ENCODE measurements at places on chromosomes 16 and 17. TPM values are rescaled to one million over a fixed set of nuclear protein-coding genes. Genes with fewer than 3 reads are reported as not detected.

The GRAPL gene
- total RNA-seq: 0.37 TPM

The SLC35G6 gene
- total RNA-seq: not detected

The LPO gene
- total RNA-seq: not detected

The ZFP1 gene
- total RNA-seq: 10.9 TPM

The RPGRIP1L gene
- 14.0 TPM for total RNA-seq

The RNF43 gene
- total RNA-seq: 0.33 TPM

GRCh38 chr17:13114601-13115031 lies 96.8 kb upstream of the ELAC2 start:
- DNase-seq: no peak

DNA sequence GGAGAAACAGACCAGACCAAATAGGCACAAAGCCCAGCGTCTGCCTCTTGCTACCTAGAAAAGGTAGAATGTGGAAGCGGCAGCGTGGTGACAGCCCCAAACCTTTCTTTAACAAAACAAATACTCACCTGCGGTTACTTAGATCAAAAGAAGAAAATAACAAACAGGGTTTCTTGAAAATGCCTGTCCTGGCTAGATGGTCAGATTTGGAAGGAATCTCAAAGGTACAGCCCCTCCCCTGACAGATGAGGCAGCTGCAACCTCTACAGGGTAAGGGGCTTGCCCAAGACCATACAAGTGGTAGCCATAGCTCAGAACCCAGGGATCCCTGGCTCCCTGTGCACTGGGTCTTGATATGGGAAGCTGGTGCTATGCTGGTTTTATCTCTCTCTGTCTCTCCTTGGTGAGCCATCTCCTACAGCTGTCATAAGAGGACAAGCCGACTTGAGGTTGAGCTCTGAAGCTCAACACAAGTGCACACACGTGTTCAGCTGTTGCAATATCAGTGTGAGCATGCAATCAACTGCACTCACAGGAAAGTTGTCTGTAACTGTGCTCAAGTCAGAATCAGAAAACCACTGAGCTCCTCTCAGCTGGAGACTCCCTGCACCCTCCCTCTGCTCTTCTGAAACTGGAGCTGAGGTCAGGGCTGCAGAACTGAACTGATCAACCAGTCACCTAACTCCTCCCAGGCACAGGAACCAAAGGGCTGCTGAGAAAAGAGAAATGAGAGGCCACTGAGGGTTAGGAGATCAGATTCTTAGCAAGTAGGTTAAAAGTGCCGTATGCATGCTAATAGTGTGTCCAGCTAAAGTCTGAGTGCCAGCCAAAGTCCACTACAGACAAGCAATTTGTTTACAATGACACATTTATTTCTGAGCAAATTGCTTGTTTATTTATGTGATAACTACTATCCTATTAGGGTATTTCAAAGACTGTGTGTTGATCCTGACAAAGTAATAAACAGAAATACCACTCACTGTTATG lies 6.1 kb upstream of the RNF157 start:
- peak; percentile 56 for DNase-seq

DNA sequence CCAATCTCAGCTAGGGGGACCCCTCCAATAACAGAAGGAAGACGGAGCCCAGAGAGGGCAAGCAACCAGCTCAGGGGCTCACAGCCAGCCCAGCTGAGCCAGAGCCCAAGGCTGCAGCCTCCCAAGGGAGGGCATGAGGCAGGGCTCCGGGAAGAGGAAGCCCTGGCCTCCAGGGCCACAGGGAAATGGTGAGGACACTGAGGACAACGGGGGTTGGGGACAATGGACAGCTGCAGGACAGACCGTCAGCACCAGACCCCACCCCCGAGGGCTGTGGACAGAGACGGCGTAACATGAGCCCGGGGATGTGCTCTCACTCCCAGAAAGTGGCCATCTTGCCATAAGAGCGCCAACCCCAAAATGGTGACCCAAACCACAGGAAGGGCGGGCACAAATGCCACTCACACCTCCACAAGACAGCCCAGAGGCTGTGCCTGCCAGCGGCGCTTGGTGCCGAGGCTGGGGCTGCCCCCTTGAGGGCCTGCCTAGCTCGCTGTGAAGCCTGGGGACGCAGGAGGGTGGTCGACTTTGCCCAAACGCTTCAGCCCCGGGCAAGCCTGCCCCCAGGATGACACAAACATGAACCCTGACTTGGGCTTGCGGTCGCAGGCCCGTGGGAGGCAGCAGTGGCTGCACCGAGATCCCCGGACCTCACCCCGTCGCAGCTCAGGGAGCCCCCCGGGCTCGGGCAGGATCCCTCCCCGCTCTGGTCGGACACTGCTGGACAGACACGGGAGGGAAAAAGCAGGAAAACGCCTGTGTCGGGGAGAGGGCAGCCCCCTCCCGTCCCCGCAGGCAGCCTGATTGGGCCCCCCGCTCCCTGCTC lies 10.5 kb downstream of the PIMREG start:
- DNase-seq: no peak

- no peak for DNase-seq
Measured at GRCh38 chr17:68694791-68695485, 93.8 kb upstream of the FAM20A start.

GRCh38 chr17:66810951-66811682 lies 23.8 kb upstream of the CACNG5 start:
- no peak for DNase-seq

DNA sequence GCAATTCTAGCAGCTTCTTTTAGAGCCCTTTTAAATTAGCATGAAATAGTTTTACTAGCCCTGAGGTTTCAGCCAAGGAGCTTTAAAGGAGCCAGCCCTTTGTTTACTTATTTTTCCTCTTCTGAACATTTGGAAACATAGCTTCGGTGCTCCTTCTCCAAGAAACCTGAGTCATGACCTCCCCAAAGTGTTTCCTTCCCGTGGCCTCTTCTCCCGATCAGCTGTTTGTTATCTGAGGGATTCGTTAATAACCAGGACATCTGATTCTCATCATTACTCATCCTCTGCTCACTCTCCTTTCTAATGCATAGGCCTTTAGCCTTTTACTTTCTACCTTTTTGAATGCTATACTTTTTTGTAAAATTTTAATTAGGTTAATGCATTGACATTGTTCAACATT lies 204.5 kb downstream of the WWOX start:
- no peak for DNase-seq

- DNase-seq: no peak
Measured at GRCh38 chr16:23505180-23505665, 5.1 kb downstream of the GGA2 start.

DNA sequence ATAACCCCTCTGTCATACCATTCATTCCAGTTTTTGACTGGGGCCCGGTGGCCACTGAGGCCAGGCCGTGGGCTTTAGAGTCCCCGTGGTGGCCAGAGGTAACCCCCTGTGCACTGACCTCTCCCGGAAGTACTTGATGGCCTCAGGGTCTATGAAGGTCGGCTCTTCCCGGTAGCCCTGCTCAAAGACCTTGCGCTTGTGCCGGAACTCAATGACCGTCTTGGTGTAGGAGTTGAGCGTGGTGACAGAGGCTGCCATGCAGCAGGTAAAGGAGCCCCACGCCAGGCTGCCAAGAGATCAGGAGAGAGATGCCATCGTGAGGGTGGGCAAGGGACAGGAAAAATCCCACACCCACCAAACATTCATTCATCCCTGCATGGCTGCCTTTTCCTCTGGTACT lies 234.8 kb downstream of the GSG1L start:
- DNase-seq: no peak

DNA sequence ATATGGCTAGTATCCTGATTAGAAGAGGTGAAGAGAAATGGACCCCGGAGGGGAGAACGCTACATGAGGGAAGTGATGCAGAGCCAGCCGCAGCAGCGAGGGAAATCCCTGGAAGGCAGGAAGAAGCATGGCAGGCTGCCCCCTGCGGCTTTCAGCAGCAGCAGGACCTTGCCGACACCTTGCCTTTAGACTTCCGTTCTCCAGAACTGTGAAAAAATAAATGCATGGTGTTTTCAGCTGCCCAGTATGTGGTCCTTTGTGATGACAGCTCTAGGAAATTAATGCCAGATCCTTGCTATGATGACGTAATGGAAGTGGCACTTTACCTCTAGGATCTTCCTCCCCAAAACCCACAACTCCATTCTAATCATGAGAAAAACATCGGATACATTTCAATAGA lies 9.7 kb upstream of the ZFP1 start:
- DNase-seq: no peak

DNA sequence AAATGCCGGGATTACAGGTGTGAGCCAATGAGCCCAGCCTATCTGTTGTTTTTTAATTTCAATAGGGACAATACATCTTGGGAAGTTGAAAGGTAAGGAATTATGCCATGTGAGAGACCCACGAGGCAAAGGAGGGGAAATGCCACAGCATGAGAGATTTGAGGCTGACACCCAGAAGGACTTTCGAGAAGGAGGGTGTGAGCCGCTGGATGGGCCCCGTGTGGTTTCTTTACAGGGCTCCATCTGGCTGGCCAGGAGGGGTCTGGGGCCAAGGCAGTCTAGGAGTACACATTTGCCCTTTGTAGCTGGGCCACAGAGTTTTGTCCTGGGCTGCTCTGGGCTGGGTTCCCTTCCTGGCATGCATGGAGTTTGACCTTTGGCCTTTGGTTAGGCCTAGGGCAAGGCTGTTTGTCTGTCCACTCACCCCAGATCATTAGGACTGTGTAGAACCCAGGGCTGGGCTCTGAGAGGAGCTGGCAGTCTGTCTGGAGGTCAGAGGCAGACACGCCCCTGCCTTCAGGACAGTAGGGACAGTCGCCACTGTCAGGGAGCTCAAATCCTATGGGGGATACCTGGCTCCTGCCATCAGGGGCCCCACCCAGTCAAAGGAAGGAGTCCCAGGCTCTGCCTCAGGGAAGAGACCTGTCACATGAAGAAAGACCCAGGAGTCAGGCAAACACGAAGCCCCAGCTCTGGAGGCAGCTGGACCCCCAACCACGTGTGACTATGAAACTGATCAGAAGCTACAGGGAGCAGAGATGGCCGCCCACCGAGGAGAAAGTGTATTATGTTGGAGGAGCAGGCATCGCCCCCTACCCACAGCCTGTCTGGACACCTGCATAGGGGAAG lies 24.2 kb upstream of the NXPH3 start:
- DNase-seq: no peak

DNA sequence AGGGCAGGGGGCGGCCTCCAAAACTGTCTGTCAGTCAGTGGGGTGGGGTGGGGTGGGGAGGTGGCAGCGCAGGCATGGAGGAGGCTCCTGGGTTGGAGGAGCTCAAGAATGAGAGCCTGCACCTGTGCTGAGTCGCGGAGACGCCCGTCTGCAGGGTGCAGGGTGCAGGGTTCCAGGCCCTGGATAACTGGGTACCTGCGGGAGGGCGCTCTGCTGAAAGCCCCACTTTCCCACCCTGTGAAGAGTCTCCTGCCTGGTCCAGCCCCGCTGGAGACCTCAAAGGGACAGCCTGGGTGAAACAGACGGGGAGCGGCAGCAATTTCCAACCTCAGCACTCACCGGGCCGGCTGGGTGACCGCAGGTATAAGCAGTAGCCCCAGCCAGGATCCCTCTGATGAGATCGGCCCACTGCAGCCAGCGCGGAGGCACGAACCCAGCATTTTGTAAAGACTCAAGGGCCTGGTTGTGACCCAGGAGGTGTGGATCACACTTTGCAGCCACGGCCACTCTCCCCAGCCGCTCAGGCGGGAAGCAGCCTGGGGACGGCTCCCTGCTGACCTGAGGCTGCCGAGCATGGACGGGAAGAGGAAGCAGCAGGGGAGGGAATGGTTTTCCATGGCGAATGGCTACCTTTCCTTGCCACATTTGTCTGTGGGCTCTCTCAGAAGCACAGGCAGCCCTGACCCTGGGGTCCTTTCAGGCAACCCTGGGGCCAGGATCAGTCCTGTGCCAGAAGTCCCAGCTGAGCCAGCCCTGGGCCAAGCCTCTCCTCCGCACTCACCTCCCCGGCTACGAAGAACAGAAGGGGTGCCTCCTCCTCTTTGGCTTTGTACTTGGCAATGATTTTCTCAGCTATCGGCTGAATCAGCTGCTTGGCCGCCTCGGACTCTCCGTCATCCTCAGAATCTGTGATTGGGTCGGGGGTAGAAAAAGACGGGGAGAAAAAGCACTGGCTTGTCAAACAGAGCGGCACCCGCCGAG lies 21.0 kb downstream of the MRM3 start:
- DNase-seq: no peak

- no peak for DNase-seq
Measured at GRCh38 chr16:89425523-89425922, 64.8 kb downstream of the ANKRD11 start.

GRCh38 chr17:78957128-78957527 lies 22.6 kb downstream of the LGALS3BP start:
- no peak for DNase-seq

- no peak for DNase-seq
Measured at GRCh38 chr17:56471696-56472095, 121.8 kb upstream of the NOG start.

GRCh38 chr16:67327743-67328142 lies 1.1 kb downstream of the LRRC36 start:
- no peak for DNase-seq

GRCh38 chr17:60671482-60671881 lies 6.2 kb upstream of the BCAS3 start:
- no peak for DNase-seq

GRCh38 chr17:181245-182049 lies at the start of gene DOC2B:
Gene DOC2B, minus strand, starts transcription at chr17:181650. Its CDS starts 171 bp downstream, at chr17:181479.
- no peak for DNase-seq

GRCh38 chr17:76365256-76365903 lies 11.7 kb upstream of the PRPSAP1 start:
- DNase-seq: no peak

GRCh38 chr16:73753931-73754330 lies 542.7 kb upstream of the PSMD7 start:
- no peak for DNase-seq

DNA sequence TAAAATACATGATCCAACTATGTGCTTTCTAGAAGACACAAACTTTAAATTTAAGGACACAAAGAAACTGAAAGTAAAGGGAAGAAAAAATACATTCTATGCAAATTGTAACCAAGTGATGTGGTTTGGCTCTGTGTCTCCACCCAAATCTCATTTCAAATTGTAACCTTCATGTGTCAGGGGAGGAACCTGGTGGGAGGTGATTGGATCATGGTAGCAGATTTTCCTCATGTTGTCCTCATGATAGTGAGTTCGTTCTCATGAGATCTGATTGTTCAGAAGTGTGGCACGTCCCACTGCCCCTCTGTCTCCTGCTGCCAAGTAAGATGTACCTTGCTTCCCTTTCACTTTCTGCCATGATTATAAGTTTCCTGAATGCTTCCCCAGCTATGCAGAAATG lies 15.0 kb downstream of the OR1A1 start:
- no peak for DNase-seq

- DNase-seq: peak; percentile 19
Measured at GRCh38 chr17:36602030-36602748, 806 bp downstream of the MRM1 start.
